AG09319 (cell line): ENCODE measurements at places on chromosomes 2 and 18.

- DNase-seq = no peak
Measured at GRCh38 chr2:51212374-51212773, 180.4 kb upstream of the NRXN1 start.

DNA sequence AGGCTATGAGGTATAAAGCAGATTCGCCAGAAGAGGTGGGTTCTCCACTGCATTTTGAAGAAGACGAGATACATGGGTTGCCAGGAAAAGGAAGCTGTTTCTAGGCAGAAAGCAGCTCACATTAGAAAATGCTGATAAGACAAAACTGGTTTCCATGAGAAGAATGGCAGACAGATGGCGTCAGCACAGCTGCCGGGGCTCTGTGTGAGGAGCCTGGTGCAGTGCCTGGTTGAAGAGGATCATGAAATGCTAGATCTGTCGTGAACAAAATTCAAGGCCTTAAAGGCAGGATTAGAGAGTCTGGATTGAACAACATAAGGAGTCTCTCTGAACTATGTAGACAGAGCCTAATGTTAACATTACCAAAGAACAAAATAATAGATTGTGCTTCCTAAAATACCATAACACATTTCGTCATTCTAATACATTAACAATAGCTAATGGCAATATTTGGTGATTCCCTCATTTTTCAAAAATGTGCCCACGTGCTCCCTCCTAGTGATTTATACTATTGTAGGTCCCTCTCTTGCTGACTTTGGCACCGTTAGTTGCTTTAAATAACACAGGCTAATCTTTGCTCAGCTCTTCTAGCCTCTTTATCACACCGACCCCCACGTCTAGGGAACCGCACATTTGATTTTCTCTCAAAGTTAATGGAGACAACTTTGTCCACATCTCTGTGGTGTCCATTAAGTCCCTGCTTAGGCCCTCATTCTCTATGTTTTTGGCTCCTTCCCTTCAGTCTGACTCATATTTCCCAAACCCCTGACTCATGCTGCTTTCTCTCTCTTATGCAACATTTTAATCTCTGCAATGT is 38.2 kb downstream of the EFEMP1 start:
- no peak for DNase-seq

GRCh38 chr2:101047075-101047766 is 45.1 kb downstream of the RPL31 start:
- no peak for DNase-seq

DNA sequence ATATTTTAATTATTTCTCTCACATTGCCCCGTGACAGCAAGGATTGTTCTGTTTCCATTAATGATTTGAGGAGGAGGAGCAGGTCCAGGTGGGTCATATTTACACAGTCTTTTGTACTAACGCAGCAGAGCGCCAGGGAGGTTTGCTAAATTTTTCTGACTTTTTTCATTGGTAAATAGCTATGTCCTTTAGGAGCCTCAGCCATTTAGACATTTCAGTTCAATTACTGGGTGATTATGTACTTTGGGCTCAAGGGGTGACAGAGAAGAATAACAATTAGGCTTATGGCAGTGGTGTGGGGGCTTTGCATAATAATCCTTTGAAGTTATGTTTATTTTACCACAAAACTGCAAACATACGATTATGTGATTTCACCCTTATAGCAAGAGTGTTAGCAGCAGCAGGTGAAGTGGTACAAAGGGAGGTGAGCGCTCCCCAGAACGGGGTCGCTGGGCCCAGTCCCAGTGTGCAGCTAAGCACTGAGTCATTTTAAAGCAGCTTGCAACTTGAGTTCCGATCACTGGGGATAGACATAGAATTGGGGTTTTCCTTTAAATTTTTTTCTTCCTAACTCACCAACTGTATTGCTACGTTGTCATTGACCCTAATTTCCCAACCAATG is 80.3 kb downstream of the TSHZ1 start:
- no peak for DNase-seq

DNA sequence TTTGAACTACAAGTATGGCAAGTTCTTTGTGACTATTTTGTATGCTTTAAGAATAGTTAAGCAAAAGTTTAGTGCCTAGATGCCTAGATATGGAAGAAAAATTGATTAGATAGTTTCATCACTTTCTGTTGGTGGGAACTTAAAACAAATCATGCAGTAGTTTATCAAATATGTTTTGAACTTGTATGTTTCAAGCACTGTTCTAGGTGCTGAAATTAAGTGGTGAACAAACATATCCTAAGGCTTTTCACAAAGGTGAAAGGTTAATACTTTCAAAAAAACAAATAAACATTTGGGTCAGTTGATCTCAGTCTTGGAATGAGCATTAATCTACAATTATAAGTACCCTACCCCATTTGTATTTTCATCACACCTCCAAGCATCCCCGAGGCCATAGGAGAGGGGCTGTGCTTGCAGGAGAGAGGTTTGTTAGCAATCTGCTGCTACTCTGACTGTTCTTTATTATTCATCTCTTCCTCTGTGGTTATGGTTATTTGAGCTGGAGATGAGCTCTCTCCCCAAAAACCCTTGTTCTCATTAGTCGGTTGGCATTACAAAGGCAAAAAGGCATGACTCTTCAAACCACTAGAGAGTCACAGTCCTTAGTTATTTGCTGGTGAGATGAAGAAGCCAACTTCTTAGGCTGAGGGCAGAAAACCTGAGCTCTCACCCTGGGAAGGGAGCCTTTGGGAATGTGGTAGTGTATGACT is 103.9 kb upstream of the FHL2 start:
- DNase-seq = no peak

GRCh38 chr2:45013229-45014015 is 4.2 kb upstream of the SIX2 start:
- no peak for DNase-seq

DNA sequence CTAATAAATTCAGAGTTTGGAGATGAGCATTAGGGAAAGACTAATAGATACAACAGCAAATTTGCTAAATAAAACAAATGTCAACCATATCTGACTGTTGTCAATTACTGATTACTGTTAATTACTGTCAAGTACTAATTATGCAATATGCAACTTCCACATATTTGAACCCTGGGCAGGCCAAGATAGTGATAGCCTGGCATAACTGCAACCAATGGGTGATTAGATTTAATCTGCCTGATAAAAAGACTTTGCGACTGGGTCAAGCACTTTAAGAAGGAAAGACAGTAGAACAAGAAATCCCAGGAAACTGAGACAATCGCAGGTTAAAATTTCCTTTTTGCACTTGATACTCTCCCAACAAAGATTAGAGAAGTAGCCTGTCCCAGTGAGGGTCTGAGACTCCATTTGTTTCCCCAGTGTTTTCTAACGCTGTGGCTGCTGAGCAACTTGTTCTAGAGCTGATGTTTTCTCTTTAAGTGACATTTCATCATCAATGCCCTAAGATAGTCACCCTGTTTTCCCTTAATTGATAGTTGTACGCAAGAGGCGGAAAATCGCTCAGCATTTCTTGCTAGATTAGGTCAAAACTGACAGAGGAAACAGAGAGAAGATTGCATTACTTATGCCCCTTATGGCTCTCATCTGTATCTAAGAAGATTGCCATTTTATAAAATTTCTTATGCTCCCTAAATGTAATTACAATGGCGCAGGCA is 17.8 kb downstream of the ARHGAP15 start:
- no peak for DNase-seq

DNA sequence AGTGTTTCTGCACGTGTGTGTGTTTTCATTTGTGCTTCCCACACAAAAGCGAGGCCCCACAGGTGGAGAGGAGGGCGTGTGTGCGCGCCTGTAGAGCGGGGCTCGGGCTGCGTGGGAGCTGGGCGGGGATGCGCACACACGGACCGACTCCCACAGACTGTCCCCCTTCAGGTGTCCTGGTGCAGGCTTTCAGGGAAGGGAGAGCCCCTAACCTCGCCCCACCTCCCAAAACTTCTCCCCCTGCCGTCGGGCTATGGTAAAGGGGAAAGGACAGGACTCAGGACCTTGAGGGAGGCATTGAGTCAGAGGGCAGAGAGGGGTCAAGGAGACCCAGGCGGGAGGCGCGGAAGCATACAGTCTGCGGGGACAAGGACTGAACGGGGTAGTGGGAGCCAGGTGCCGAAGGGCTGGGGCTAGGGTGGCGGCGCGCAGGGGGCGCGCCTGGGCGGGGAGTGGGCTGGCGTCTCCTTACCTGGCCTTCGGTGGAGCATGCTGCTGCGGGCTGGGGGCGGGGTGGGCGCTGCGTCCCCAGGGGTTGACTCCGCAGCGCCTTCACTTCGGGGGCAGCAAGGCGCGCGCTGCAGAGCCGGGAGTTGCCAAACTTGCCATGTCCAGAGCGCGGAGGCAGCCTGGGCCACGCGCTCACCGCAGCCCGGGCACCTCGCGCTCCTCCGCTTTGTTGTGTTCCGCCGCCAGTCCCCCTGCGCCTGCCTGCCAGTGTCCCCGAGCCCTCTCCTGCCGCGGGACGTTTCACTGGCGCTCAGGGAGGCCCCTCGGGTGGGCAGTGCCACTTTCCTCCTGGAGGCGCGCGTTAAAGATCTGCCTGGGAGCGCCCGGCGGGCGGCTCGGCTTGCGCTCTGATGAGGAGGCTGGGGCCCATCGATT is 302.0 kb downstream of the NCKAP5 start:
- DNase-seq = no peak

GRCh38 chr2:26978061-26978596 is 7.7 kb downstream of the MAPRE3 start:
- no peak for DNase-seq

DNA sequence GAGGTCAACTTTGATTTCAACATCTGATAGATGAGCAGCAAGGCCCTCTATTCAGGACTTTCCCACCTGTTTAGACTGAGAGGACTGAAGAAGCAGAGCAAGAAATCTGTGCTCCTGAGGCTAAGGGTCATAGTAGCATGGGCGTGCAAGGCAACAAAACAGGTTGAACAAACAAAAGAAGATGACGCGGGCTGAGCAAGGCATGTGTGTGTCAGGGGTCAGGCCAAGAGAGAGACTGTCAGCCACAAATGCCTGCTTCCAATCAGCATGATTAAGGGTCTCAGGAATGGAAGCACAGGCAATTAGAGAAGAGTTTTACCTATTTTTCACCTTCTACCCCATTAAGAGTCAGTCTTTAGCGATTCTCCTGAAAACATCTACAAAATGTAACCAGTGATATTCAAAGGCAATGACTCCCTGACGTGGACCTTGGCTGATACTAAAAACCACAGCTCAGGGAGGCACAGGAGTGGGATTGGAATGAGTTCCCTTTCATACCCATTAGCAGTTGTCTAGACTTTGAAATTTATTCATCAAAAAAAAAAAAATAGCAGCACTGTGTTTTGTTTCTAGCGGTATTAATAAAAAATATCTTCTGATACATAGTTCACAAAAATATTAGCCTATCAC is 81.9 kb downstream of the DYNAP start:
- DNase-seq = no peak

DNA sequence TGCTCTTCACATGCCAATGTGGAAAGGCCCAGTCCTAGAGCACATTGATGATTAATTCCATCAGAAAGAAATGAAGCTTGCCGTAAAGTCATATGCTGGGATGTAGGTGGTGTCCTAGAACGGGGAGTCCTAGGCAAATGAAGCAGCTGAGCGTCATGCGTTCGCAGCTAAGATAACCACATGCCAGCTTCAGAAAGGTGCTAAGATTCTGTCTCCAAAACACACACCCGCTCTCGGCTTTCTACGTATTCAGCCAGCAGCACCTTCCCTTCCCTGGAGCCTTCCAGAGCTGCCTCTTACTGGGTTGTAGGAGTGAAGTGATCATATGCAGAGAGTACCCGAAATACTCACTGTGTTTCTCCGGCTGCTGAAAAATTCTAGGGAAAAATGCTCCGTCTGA is 421.6 kb upstream of the ID2 start:
- DNase-seq = no peak

GRCh38 chr18:28736951-28737350 is 560.0 kb upstream of the CDH2 start:
- no peak for DNase-seq

DNA sequence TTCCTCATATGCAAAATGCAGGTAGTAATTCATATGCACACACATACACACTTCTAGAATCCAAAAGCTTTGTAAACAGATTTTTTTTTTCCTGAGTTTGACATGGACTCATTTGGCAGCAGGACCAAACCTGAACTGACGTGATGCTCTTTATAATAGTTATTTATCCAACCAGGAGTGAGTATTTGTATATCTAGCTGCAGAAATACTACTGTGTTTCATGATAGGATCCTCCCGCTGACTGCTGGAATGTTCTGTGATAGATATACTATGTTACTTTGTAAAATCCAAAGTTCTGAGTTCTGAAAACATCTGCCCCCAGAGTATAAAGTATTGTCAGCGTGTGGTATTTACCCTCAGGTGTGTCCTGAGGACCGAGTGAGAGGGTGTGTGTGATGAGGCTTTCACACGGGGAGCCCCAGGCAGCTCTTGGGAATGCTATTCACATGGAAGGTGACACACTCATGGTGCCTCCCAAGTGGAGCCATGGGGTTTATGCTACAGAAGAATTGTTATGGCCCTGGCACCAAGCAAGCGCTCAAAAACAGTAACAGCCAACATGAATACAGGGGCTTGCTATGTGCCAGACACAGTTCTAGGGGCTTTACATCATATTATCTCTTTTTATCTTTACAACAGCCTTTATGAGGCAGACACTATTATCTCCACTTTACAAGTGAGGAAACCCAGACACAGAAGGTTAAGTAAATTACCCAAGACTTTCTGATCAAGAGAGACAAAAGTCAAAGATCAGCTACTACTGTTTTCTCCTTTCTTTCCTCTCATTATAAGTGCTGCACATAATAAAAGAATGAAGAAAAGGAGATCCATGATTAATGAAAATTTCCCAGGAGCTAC is 16.7 kb upstream of the TXNDC2 start:
- DNase-seq = no peak

GRCh38 chr2:231187736-231188505 is 10.5 kb upstream of the ARMC9 start:
- no peak for DNase-seq

- DNase-seq = no peak
Measured at GRCh38 chr2:225415792-225416191, 16.3 kb downstream of the NYAP2 start.

DNA sequence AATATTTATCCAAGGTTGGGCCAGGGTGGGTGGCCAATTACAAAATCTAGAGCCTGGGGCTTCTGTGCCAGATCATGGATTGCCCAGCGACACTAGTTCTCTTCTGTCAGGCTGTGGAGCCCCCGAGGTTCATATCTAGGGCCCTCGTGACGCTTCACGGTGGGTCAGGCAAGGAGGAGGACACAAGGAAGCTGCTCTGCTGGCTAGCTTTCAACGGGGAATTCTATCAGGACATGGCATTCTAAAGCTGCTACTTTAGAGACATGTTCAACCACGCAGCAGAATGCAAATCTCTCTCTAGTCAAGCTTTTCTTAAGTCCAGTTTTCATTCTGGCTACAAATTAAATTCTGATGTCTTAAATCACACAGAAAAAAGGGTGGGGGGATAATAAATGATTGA is 180.2 kb downstream of the THADA start:
- DNase-seq = no peak

DNA sequence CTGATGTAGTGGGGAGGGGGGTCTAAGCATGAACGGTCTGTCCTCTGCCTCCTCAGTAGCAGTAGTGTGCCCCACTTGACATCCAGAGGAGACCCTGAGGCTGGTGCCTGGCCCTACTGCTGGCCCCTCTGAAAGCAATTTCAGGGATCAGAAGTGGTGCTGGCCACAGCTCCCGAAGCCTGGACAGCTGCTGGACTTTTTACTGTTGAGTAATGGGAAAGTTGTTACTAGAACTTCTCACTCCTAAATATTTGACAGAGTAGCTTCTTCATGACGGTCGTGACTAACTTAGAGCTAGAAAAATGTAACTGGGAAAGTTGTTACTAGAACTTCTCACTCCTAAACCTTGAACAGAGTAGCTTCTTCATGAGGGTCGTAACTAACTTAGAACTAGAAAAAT is 23.3 kb downstream of the CTDP1 start:
- DNase-seq = no peak
